ENCODE measurements at places on chromosomes 5 and 9.

- DNase-seq = no peak
Observed at GRCh38 chr9:95581900-95582299, 65.1 kb upstream of the PTCH1 start.

DNA sequence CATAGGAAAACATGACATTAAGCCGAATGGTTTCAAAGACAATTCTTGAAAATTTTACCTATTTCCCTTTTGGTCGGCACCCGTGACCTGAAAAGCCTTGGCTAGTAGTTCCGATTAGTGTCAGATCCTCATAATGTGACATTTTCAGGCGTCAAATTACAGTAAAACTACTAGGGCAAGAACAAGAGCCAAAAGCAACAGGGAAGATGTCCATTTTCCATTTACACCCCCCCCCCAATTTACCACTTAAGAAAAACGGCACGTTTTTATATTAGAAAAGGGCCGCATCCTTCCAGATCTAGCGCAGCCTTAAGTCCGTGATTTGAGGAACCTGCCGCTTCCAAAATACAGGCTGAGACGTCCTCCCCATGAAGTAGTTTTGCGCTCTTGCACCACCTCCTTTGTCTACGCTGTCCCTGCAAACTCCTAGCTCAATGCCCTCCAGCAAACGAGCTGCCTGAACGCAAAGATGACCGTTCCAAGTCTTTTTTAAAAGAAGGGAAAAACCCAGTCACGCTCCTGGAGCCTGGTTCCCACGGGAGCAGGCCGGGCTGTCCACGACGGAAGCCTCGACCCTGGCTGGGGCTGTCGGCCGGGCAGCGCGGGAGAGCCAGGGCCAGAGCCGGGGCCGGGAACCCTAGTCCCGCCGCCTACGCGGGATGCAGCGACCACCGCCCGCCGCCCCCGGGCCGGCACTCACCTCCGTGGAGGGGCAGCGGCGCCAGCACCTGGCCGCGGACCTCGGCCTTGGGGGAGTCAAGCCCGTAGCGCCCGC lies 616 bp downstream of the RNF130 start:
- DNase-seq = no peak

GRCh38 chr5:121188849-121189248 lies 662.8 kb upstream of the FTMT start:
- DNase-seq = no peak

- DNase-seq = no peak
Observed at GRCh38 chr5:72662936-72663335, 153.5 kb upstream of the TNPO1 start.

DNA sequence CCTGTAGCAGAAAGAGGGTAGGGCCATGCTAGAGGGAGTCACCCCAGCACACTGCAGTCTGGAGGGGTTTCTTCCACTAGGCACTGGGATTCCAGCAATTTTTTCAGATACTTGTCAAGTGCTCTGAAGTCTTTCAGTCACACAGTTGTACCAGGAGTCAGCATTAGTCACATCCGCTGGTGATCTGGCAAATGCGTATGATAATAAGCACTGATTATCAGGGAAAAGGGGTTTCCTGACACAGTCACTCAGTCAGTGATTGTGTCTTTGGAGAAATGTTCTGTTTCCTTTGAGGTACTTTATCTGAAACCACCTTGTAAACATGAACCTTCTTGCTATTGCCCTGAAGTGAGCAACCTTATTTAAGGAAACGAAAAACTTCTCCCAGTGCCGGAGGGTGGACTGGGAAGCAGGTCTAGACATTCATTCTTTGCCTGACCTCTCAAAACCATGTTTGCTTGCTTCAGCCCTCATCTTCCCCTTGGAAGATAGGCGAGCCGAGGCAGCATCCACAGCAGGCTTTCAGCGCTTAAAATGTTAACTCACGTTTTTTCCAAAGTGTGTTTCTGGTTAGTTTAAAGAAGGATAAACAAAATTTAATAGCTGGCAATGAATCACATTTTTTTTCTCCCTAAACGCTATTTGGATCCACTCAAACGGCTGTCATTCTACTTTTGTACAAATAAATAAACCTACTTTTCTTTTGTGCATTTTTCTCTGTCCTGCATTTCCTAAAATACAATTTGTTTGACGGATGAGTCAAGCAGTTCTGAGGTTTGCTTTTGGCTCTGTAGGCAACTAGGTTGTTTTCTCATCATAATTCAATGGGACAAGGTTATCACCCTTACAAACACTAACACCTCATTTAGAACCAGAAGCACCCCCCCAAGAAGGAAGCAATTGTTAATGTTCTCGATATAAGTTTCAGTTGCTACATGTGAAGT lies 77.7 kb downstream of the FOXD1 start:
- DNase-seq = no peak

GRCh38 chr9:122394265-122395125 lies 23.7 kb downstream of the PTGS1 start:
- DNase-seq = no peak

All from stimulated activated CD4-positive, alpha-beta T cell treated with anti-CD3 and anti-CD28 coated beads, Interleukin-12 subunit alpha, Interleukin-12 subunit beta, amount 100 ng/mL, for 48 hours (primary cell).